ENCODE measurements at places on chromosomes 4 and X. TPM values are rescaled to one million over a fixed set of nuclear protein-coding genes. Genes with fewer than 3 reads are reported as not detected.

- no peak overlapping the region for H3K4me3 ChIP-seq
- H3K27ac ChIP-seq: no peak overlapping the region
- peaks cover 10% of the 10 kb centered on the region for H3K36me3 ChIP-seq
- no peaks in the 10 kb centered on the region for H3K27me3 ChIP-seq
These were observed 19.3 kb upstream of the SPIN2A start for GRCh38 chrX:57156397-57157049.

RNF150 gene
- total RNA-seq: not detected

MEPE gene
- total RNA-seq: not detected

GRCh38 chr4:56086073-56086541 lies 137.4 kb downstream of the CEP135 start:
- H3K36me3 ChIP-seq: no peaks in the 10 kb centered on the region
- no peaks in the 10 kb centered on the region for H3K4me1 ChIP-seq
- no peak for DNase-seq
- no peak overlapping the region for H3K27ac ChIP-seq
- no peak overlapping the region for H3K4me3 ChIP-seq
- no peaks in the 10 kb centered on the region for H3K27me3 ChIP-seq

- no peaks in the 10 kb centered on the region for H3K36me3 ChIP-seq
- no peaks in the 10 kb centered on the region for H3K27me3 ChIP-seq
- H3K27ac ChIP-seq: no peak overlapping the region
- no peak overlapping the region for H3K4me3 ChIP-seq
These were observed 414.6 kb upstream of the HS3ST1 start for GRCh38 chr4:11843340-11843739.

DNA sequence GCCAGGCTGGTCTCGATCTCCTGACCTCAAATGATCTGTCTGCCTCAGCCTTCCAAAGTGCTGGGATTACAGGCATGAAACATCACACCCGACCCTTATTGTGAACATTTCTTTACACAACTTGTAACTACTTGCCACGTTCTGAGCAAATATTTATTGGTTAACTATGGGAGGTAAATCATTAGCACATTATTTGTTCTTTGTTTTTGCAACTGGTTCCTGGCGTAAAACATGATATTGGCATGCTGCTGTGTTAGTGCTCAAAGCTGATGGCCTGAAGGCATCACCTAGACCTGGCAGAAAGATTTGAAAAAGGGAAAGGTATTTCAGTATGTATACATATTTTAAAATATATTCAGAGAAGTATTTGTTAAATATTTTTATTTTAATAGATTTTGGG lies 438.3 kb upstream of the PRKX start:
- no peak overlapping the region for H3K4me3 ChIP-seq
- H3K36me3 ChIP-seq: no peaks in the 10 kb centered on the region
- H3K27ac ChIP-seq: no peak overlapping the region

- peak; percentile 27 for DNase-seq
- H3K4me1 ChIP-seq: peaks cover 12% of the 10 kb centered on the region
- H3K27me3 ChIP-seq: no peaks in the 10 kb centered on the region
- no peak overlapping the region for H3K4me3 ChIP-seq
- no peak overlapping the region for H3K27ac ChIP-seq
These were observed 220.4 kb downstream of the SPRY1 start for GRCh38 chr4:123616951-123617461.

MXRA5 gene
- total RNA-seq: not detected

GRCh38 chrX:153960786-153961185 lies 10.8 kb downstream of the HCFC1 start:
- no peak for DNase-seq
- no peak overlapping the region for H3K4me3 ChIP-seq
- peaks cover 3% of the 10 kb centered on the region for H3K4me1 ChIP-seq
- H3K27ac ChIP-seq: no peak overlapping the region
- peaks cover 15% of the 10 kb centered on the region for H3K36me3 ChIP-seq
- no peaks in the 10 kb centered on the region for H3K27me3 ChIP-seq

DNA sequence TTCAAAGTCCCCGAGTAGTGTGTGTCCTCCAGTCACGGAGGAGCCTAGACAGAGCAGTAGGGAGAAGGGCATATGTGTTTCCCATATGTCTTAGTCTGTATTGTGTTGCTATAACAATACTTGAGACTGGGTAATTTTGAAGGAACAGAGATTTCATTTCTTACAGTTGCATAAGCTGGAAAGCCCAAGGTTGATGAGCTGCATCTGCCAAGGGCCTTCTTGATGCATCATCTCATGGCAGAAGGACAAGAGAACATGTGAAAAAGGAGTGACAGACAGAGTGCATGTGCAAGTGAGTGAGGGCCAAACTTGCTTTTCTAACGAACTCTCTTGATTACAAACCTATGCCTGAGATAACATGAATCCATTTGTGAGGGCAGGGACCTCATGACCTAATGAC lies 243.4 kb downstream of the ARHGAP10 start:
- H3K4me3 ChIP-seq: no peak overlapping the region
- peaks cover 4% of the 10 kb centered on the region for H3K4me1 ChIP-seq
- no peaks in the 10 kb centered on the region for H3K27me3 ChIP-seq
- H3K36me3 ChIP-seq: peaks cover 14% of the 10 kb centered on the region
- DNase-seq: no peak

CSAG1 gene
- not detected for total RNA-seq

- H3K36me3 ChIP-seq: no peaks in the 10 kb centered on the region
- H3K27me3 ChIP-seq: no peaks in the 10 kb centered on the region
- no peak for DNase-seq
These were observed 12.1 kb upstream of the TENM3 start for GRCh38 chr4:182231080-182231479.
